ENCODE measurements at places on chromosomes 12 and 14. TPM values are rescaled to one million over a fixed set of nuclear protein-coding genes. Genes with fewer than 3 reads are reported as not detected.

Gene TSPAN8
- total RNA-seq, result 0.87 TPM

Gene RPS6KL1
- total RNA-seq, result 10.4 TPM

Gene KLRG1
- 0.89 TPM for total RNA-seq

Gene LDHB
- total RNA-seq, result 841 TPM

Gene PLEK2
- 1.4 TPM for total RNA-seq

Gene DLGAP5
- total RNA-seq, result 112 TPM

- H3K4me1 ChIP-seq, result peaks cover 14% of the 10 kb centered on the region
- H3K36me3 ChIP-seq, result no peaks in the 10 kb centered on the region
- no peak overlapping the region for H3K27ac ChIP-seq
- DNase-seq, result peak; percentile 91
- no peaks in the 10 kb centered on the region for H3K27me3 ChIP-seq
Observed at GRCh38 chr12:62724947-62725451, 210.0 kb downstream of the PPM1H start.

DNA sequence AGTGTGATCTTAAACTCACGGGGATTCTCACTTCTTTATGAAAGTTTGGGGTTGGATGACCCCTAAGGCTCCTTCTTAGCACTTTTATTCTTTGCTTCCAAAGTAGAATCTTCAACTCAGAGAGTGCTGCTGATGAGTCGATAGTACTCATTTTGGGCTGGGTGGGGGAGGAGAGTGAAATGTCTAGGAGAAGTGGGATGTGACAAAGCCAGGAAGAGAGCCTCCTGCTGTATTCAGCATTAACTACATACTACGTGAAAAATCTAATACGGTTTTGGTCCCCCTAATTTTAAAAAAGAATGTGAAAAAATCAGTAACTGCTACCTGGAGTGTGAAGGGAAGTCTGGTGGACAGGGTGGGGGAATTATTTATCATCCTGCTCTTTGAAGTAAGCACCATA is 148.3 kb downstream of the SAMD4A start:
- H3K4me1 ChIP-seq, result no peaks in the 10 kb centered on the region
- no peak overlapping the region for H3K27ac ChIP-seq
- no peak for DNase-seq
- H3K36me3 ChIP-seq, result no peaks in the 10 kb centered on the region
- no peak overlapping the region for H3K4me3 ChIP-seq
- no peaks in the 10 kb centered on the region for H3K27me3 ChIP-seq

GRCh38 chr14:31819281-31819680 is 257.8 kb upstream of the ARHGAP5 start:
- H3K4me1 ChIP-seq, result no peaks in the 10 kb centered on the region
- no peak overlapping the region for H3K4me3 ChIP-seq
- H3K27ac ChIP-seq, result no peak overlapping the region
- no peaks in the 10 kb centered on the region for H3K36me3 ChIP-seq

GRCh38 chr14:47507861-47508260 is 167.5 kb downstream of the MDGA2 start:
- H3K4me3 ChIP-seq, result no peak overlapping the region
- H3K27ac ChIP-seq, result no peak overlapping the region
- H3K4me1 ChIP-seq, result no peaks in the 10 kb centered on the region

DNA sequence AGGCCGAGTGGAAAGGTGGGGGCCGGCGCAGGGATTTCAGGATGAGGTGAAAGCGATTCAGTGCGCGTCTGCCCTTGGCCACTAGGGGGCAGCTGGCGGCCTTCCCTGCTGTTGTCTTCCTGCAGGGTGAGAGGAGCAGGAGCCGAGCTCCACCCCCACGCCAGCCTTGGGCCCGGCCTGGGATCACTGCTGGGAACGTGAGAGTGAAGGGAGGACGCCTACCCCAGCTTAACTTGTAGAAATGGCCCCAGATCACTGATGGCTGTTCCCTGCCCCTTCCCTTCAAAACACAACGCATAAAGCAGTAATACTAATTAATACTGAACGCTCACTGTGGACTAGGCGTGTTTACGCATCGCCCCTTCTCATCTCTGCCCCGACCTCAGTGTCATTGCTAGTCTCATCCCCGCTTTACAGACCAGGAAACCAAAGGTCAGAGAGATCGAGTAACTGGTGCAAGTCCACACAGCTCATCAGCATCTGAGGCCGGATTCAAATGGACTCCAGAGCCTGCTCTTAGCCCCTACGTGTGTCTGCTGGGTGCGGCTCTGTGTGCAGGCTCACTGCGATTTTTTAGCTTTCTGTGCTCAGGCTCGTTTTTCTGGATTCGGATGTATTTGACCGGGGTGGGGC is 24.3 kb downstream of the MVK start:
- peak; percentile 99 for DNase-seq
- no peaks in the 10 kb centered on the region for H3K4me1 ChIP-seq
- H3K36me3 ChIP-seq, result peaks cover 10% of the 10 kb centered on the region

DNA sequence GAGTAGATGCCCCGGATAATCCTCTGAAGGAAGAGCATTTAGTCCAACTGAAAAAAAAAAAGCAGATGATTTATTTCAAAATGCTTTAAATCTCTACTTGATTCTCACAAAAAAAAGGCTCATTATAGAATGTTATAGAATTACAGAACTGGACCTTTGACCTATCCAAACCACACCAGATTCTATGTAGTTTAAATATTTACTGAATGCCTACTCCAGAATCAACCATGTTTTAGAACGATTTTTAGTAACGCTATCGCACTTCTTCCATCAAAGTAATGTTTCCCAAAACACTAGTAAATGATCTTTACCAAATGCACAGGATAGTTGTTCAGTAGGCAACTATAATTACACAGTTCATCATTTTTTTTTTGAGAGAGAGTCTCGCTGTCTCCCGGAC is 2.6 kb downstream of the RPS29 start:
- H3K4me1 ChIP-seq, result no peaks in the 10 kb centered on the region
- peaks cover 37% of the 10 kb centered on the region for H3K36me3 ChIP-seq
- no peak overlapping the region for H3K27ac ChIP-seq
- H3K27me3 ChIP-seq, result no peaks in the 10 kb centered on the region

DNA sequence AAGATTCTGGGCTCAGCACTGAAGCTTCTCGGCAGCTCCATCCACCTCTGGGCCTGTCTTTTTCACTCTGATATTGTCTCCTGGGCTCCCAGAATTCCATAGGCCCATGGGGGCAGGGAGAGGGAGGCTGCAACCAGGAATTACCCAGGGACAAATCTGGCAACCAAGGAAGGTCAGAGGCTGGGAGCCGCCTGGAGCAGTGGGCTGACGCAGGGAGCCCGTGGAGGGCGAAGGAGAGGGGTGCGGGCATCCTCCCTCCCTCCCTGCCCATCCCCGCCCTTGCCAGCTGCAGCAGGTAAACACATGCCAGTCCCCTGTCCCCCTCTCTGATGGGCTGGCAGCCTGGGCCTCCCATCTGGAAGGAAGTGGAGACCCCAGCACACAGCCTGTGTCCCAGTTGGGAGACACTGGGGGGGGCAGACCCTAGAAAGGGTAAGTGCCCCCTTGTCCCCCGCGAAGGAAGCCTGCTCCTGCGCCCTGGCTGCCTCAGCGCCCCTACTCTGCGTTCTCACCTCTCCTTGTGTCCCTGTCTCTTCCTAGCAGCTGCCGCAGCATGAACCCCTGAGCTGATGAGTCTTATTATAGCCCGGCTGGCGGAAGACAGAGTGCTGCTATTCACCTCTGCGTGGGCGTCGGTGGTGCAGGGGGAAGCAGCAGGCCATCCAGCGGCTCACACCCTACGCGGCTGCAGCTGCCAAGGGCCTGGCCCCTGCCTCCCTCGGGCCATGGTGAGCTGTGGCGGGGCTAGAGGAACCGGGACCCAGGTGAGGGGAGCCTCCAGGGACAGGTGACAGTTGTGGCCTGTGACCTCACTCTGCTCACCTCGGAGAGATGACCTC is 6.7 kb downstream of the LRTM2 start:
- H3K4me3 ChIP-seq, result no peak overlapping the region
- H3K36me3 ChIP-seq, result no peaks in the 10 kb centered on the region
- H3K27ac ChIP-seq, result no peak overlapping the region
- no peaks in the 10 kb centered on the region for H3K4me1 ChIP-seq
- H3K27me3 ChIP-seq, result peaks cover 15% of the 10 kb centered on the region

- no peak overlapping the region for H3K4me3 ChIP-seq
- no peak overlapping the region for H3K27ac ChIP-seq
- DNase-seq, result no peak
- no peaks in the 10 kb centered on the region for H3K4me1 ChIP-seq
- H3K36me3 ChIP-seq, result no peaks in the 10 kb centered on the region
- no peaks in the 10 kb centered on the region for H3K27me3 ChIP-seq
Observed at GRCh38 chr14:44497148-44497547, 9.9 kb downstream of the FSCB start.

GRCh38 chr14:72495668-72496067 is 398.2 kb downstream of the DPF3 start:
- H3K36me3 ChIP-seq, result no peaks in the 10 kb centered on the region
- H3K27me3 ChIP-seq, result no peaks in the 10 kb centered on the region
- no peak overlapping the region for H3K4me3 ChIP-seq
- no peaks in the 10 kb centered on the region for H3K4me1 ChIP-seq

DNA sequence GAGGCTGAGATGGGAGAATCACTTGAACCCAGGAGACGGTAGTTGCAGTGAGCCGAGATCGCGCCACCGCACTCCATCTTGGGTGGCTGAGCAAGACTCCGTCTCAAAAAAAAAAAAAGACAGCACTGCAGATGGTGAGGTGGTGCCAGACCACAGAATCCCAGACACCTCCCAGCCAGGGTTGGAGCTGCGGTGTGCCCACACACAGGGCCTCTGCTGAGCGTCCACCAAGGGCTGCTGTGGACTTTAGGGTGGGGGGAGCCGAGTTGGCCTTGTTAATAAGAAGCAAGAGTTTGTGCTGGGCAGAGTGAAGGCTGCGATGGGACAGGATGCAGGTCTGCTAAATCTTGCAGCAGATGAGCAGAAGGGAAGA is 14.2 kb downstream of the KMT5A start:
- H3K27ac ChIP-seq, result no peak overlapping the region
- H3K27me3 ChIP-seq, result no peaks in the 10 kb centered on the region
- H3K4me3 ChIP-seq, result no peak overlapping the region
- H3K36me3 ChIP-seq, result peaks cover 70% of the 10 kb centered on the region

GRCh38 chr14:33118668-33119067 is 180.0 kb downstream of the NPAS3 start:
- H3K36me3 ChIP-seq, result no peaks in the 10 kb centered on the region
- peaks cover 3% of the 10 kb centered on the region for H3K4me1 ChIP-seq
- no peak overlapping the region for H3K27ac ChIP-seq
- H3K27me3 ChIP-seq, result no peaks in the 10 kb centered on the region
- DNase-seq, result no peak
- no peak overlapping the region for H3K4me3 ChIP-seq

- H3K36me3 ChIP-seq, result no peaks in the 10 kb centered on the region
- H3K4me1 ChIP-seq, result peaks cover 8% of the 10 kb centered on the region
- H3K27ac ChIP-seq, result no peak overlapping the region
- no peak overlapping the region for H3K4me3 ChIP-seq
Observed at GRCh38 chr14:68518761-68519670, 273.9 kb downstream of the ZFP36L1 start.

DNA sequence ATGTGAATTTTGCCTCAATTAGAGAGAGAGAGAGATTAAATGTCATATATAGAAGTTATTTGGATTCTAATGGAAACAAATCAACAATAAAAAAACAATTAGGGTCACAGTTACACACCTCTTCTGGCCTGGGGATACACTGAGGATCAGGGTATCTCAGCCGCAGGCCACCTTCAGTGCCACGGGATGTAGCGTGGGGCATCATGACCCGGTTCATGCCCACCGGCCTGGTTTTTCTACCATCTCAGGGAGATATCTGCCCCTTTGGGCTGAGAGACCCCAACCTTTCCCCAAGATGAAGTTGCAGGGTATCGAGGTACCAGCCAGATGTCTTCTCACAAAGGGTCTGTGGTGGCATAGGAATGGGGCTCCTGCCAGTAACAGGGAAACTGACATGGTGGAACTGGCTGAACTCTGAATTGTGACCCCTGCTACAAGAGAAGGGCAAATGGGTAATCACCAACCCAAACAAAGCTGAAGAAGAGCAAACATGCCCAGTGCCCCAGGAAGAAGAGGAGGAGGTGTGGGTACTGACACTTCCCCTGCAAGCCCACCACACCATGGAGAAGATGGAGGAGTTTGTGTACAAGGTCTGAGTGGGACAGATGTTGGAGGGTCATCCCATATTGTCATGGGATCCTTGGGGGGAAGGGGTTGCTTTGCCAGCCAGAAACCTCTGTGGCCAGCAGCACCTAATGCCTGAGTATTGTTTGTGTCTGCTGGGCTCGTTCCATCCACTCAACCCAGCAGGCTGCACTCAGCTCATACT is 19.5 kb downstream of the SERPINA3 start:
- no peaks in the 10 kb centered on the region for H3K4me1 ChIP-seq
- H3K36me3 ChIP-seq, result no peaks in the 10 kb centered on the region
- H3K4me3 ChIP-seq, result no peak overlapping the region
- H3K27ac ChIP-seq, result no peak overlapping the region
- no peak for DNase-seq

DNA sequence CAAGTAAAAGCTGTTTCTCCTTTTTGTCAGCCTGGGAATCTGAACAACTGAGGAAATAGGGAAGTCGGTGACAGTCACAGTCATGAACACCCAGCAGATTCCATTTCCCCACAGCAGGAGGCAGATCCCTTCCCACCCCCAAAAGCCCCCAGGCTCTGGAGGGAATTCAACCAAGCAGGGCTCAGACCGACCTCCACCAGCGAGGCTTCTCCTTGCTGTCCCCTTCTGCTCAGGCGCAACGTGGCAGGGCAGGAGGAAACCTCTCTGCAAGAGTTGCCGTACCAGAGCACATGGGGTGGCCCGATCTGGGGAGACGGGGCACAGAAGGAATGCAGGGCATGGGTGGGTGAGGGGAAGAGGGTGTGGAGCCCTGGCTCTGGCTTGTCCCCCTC is 319 bp downstream of the GALNT6 start:
- peak overlapping the region; percentile 90 for H3K4me3 ChIP-seq
- peaks cover 15% of the 10 kb centered on the region for H3K27me3 ChIP-seq
- no peak for DNase-seq
- no peak overlapping the region for H3K27ac ChIP-seq
- peaks cover 6% of the 10 kb centered on the region for H3K36me3 ChIP-seq

DNA sequence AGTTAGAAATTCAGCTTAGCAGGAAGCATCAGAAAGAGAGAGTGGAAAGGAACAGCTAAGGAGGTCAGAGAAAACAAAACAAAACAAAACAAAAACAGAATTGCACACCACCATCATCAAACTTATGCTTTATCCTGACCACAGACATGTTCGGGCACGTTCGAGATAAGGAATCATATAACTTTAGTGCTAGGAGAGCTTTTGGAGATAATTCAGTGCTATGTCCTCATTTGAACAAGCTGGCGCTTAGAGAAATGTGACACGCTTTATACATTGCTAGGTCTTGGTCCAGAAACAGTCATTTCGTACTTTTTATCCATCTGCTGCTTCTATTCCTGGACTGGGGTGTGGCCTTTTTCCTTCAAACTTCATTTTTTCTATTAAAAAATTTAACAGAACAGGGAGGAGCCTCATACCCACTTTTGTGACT is 213.1 kb downstream of the PTPRO start:
- H3K4me3 ChIP-seq, result no peak overlapping the region
- no peaks in the 10 kb centered on the region for H3K27me3 ChIP-seq
- no peaks in the 10 kb centered on the region for H3K36me3 ChIP-seq
- H3K27ac ChIP-seq, result no peak overlapping the region
- no peaks in the 10 kb centered on the region for H3K4me1 ChIP-seq

DNA sequence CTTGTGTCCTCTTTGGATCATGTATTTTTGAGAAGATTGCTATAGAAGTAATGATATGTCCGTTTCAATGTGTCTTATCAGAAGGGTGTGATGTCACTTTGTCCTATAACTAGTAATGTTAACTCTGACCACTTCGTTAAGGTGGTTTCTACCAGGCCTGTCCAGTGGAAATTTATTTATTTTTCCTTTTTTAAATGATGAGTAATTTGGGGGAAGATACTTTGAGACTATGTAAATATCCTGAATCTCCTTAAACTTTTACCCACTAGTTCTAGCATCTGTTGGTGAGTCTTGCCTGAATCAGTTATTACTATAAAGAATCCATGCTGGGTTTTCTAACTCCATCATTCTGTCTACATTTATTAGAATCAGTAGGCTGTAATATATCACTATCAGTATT is 15.3 kb downstream of the EP400 start:
- no peak for DNase-seq
- peaks cover 31% of the 10 kb centered on the region for H3K36me3 ChIP-seq
- no peak overlapping the region for H3K4me3 ChIP-seq
- no peaks in the 10 kb centered on the region for H3K27me3 ChIP-seq
- H3K27ac ChIP-seq, result no peak overlapping the region

All from endodermal cell (in vitro differentiated cells).